Stimulated activated CD8-positive, alpha-beta memory T cell treated with anti-CD3 and anti-CD28 coated beads, Interleukin-15, amount 100 ng/mL, for 24 hours (primary cell): ENCODE measurements at places on chromosomes 2 and 18.

GRCh38 chr18:26432651-26433424 is 115.5 kb downstream of the KCTD1 start:
- no peak for DNase-seq

DNA sequence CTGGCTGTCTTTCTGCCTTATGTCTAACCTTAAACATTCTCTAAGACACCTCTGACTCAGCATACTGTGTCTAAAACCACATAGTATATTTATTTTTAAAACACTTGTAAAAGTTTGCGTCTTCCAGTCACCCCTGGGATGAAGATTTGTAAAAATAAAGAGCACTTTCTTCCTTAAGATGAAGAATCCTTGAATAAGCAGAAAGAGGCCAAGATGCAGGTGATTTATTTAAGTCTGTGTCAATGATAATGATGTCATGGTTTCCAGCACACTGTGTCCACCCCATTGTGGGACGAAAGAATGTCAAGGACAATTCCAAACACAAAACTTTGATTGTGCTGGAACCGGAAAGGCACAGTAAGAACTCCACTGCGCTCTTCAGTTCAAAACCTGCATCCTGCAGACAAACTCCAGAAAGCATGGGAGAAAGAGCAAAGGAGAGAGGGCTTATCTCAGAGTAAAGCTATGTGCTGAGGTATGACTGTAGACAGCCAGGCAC is 92.9 kb downstream of the ZEB2 start:
- DNase-seq: no peak

DNA sequence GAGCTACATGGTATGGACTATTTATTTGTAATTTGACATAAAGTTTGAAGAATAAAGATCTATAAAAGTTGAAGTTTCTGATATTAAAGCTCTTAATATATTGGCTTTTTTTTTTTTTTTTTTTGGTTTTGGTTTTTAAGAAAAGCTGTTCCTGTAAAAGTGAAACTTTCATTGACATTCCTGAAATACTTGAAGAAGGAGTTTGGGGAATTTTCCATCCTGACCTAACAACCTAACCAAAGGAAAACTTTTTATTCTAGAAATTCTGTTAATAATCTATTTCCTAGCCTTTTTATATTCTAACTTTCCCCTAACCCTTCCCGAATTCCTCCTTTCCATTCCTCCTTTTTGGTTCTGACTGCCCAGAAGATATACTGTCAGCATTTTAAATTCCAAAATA is 83.7 kb downstream of the ACSL3 start:
- DNase-seq: no peak

DNA sequence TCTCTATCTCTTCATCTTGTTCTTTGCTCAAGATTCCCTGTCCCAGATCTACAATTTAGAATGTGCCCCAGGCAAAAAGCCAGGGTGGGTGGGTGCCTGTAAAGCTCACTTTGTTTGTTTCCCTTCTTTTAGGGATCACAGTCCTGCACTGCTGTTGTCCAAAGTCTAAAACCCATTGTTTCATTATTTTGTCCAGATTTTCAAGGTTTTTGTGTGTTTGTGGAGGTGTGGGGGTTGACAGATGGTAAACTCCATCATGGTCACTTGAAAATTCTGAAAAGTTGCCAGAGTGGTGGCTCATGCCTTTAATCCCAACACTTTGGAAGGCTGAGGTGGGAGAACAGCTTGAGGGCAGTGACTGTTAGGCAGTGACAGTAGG is 41.5 kb downstream of the YES1 start:
- no peak for DNase-seq
